ENCODE measurements at places on chromosomes 11 and 22.
A peak's percentile ranks its signal among the peaks of the same experiment; 100 is the strongest.

- no peak for DNase-seq
Observed at GRCh38 chr11:15236559-15236958, 121.8 kb downstream of the INSC start.

- DNase-seq = no peak
Observed at GRCh38 chr11:69180226-69180625, 24.5 kb downstream of the SMIM38 start.

DNA sequence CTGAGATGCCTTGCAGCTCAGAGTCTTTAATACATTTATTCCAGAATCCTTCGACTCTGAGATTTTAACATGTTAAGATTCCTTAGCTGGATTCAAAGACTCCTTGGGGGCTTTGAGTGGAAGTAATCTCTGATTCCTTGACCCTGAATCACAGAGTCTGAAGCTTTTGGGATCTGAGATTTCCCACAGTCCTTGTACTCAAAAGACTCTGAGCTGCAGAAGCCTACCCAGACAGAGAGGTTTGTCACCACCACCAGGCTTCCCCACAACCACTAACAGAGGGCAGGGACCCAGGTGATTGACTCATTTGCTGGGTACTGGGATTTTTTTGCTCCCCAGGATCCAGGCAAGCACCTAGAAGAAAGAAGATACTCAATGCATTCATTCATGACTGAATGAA is 1.4 kb upstream of the SERPINH1 start:
- DNase-seq = no peak

DNA sequence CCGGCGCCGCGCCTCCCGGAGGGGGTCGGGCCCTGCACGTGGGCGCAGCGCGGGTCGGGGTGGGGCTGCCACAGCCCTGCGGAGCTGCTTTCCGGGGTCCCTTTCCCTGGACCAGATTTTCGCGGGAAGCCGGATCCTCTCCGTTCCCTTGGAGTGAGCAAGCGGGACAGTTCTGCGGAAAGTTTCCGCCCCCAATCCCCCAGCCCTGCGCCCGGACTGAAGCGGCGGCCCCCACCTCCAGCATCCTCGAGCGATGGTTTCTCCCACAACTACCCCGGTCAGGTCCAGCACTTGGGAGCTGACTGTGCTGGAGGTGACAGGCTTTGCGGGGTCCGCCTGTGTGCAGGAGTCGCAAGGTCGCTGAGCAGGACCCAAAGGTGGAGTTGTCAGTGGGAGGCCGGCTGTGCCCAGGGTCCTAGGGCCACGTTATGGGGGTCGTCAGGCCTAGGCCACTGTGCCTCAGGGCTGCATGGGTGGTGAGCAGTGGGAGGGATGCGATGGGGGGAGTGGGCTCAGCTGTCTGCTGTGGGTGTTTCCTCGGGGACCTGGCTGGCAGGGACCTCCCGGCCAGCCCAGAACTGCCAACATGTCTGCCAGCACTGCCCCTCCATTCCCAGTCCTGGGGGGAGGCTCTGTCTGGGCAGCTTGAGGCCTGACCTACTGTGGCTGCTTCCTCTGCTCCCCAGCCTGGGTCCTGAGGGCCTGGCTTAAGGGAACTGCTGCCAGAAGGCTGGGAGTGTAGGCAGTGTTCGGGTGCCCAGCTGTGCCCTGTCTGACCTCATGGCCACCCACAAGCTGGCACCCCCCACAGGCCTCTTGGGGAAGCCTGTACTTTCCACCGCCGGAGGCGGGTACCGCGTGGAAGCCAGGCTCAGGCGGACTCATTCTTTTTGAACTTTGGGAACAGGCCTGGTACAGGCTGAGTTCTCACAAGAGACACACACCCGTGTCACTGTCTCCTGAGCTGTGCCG is 726 bp downstream of the ST3GAL4 start:
- DNase-seq = peak; percentile 49

GRCh38 chr22:20186183-20186870 is 35.5 kb upstream of the CCDC188 start:
- DNase-seq = no peak

GRCh38 chr22:46970411-46971098 is 208.1 kb downstream of the TBC1D22A start:
- DNase-seq = no peak

GRCh38 chr11:32184041-32184722 is 93.3 kb downstream of the RCN1 start:
- DNase-seq = no peak

GRCh38 chr22:36544107-36544620 is 15.2 kb upstream of the EIF3D start:
- no peak for DNase-seq

- no peak for DNase-seq
Observed at GRCh38 chr22:41638124-41638523, 17.0 kb downstream of the XRCC6 start.

- DNase-seq = no peak
Observed at GRCh38 chr22:28231441-28231840, 312.4 kb upstream of the PITPNB start.
